Mesothelial cell of epicardium (in vitro differentiated cells): ENCODE measurements at places on chromosomes 4 and X.

DNA sequence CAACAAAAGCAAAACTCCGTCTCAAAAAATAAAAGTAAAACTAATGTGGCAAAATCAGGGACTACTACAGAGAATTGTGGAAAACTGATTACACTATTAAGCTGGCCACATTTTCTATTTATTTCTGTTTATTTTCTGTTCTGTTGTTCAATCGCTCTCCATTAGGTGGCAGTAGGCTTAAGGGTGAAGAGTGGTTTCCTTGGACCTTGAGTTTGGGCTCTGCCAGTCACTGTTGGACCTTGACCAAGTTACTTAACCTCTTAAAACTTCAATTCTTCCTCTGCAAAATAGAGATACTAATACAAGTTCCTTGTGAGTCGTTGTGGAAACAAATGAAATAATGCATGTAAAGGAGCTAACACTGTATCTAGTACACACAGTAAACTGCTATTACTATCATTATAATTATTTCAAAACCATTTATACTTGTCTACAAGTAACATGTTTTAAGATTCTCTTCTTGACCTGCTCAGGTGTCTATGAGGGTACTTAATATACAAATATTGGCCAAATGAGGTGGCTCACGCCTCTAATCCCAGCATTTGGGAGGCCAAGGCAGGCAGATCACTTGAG lies 15.2 kb downstream of the HSD17B11 start:
- no peak for DNase-seq

- no peak for DNase-seq
Measured at GRCh38 chr4:125787707-125788106, 473.0 kb downstream of the FAT4 start.

DNA sequence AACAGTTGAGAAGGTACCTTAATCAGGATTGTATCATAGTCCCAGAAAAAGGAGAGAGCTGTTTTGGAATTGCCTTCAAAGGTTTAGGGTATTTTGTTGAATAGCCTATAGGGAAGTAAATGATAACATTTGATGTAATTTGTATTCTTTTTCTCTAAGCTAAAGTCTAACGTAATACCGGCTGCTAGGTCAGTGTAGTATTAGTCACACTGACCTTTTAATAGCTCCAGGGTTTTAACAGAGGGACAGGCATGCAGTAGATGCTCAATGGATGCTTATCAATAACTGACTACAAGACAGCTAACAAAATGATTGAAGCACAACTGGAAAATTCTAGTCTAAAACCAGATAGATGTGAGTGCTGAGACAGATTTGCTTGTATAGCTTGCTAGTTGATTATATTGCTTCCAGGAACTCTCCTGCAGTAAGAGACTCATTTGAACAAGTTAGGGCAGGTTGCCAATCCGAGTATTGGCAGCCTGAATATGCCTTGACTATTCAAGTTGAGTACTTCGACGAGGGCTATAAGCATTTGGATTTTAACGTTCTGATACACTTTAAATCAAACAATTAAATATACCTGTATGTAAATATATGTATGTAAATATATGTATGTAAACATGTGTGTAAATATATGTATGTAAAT lies 16.5 kb upstream of the PNPLA4 start:
- no peak for DNase-seq

DNA sequence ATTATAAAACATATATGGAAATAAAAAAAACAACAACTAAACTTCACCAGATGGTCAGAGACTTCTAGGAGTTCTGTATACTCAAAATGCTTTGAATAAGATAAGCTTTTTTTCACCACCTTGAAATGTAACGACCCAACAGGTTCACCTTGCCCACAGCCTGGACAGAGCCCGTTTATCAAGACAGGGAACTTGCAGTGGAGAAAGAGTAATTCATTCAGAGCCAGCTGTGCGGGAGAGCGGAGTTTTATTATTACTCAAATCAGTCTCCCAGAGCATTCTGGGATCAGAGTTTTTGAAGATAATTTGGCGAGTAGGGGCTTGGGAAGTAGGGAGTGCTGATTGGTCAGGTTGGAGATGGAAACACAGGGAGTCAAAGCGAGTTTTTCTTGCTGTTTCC lies 38.5 kb downstream of the AGA start:
- no peak for DNase-seq

DNA sequence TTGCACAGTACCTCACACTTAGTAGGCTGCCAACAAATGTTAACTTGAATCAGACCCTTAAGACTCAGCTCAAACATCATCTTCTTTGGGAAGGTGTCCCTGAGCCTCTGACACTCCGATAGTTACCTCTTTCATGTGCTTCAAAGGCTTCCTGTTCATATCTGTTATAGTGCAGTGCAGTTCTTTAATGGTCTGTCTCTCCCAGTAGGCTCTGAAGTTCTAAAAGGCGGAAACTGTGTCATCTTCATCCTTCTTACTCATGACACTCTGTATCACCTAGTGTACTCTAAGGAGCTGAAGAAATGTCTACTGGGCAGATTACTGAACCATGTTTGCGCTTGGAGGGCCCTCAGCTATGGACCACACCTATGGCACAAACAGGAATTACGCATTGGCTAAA lies 2.1 kb upstream of the DIAPH2 start:
- DNase-seq, result no peak

DNA sequence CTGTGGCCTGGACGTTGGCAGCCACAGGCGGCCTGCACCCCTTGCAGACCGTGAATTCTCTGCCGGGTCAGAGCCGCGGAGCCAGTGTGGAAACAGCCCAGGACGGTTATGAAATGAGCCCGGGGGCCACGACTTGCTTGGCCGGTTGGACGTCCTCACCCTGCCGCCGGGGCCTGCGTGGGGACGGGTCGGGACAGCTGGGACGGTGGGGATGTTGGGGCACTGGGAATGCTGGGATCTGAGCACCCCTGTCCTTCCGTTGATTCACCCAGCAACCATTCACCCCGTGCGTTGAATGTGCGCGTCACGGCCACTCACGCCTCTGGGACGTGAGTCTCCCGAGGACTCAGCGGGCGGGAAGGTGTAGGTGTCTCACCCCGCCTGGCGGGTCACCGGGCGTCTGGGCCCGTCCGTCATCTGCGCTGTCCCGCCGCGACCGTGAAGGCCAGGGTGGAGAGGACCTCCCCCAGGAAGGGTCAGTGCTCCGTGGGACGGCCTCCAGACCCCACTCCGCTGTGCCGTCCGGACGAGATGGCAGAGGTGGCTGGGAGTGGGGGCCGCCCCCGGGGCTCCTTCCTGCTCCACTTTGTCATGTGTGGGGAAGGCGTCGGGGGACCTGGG lies 4.5 kb upstream of the PLCXD1 start:
- peak; percentile 23 for DNase-seq

GRCh38 chr4:18398661-18399060 lies 377.1 kb upstream of the LCORL start:
- no peak for DNase-seq

DNA sequence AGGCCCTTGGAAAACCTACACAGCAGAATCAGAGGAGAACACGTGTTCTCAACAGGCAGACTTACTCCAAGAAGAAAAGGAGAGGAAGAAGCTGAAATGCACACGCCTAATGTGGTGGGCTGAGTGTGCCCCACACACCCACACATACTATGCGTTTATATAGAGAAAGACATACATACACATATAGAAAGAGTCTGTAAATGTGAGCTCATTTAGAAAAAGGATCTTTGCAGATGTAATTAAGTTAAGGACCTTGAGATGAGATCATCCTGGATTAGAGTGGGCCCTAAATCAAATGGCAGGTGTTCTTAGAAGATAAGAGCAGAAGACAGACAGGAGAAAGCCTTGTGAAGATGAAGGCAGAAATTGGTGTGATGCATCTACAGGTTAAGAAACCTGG lies 87.2 kb upstream of the KLF3 start:
- DNase-seq, result no peak

DNA sequence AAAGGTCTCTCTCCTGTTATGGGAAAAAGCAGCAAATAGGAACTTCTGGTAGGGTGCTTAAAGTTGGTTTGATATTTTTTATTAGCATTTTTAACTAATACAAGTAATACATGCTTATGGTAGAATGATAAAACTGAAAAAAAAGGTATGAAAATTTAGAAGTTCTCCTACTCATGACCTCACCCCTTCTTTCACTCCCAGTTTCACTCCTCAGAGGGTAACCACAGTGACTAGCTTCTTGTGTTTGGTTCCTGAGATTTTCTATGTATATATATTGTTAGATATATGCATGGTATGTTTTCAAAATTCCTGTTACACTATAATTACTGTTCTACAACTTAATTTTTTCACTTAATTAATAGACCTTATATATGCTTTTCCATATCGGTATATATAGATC lies 66.5 kb downstream of the AR start:
- no peak for DNase-seq

DNA sequence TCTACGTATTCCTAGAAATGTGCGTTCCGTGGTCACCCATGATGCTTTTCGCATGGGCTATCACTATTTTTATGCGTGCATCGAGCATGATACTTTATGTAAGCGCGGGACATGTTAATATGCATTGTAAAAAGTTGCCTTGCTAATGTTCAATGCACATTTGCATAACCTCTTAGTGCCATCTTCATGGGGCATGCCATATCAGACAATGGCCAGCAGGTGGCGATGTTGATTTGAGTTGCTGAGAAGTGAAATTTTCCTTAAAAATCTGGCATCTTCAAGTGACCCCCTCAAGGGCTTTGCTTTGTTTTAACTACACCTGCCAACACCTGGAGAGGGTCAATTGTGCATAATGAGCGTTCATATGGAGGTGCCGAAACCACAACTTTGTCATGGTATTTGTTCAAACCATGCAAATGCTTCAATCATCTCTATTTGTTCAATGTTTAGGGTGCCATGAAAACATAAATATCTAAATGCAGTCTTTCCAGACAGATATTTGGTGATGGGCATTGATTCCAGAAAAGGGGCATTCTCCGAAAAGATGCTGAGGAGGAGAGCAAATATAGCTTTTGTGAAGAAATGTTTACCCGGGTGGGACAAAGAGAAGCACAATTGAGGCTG lies 833.9 kb upstream of the PRKX start:
- no peak for DNase-seq

DNA sequence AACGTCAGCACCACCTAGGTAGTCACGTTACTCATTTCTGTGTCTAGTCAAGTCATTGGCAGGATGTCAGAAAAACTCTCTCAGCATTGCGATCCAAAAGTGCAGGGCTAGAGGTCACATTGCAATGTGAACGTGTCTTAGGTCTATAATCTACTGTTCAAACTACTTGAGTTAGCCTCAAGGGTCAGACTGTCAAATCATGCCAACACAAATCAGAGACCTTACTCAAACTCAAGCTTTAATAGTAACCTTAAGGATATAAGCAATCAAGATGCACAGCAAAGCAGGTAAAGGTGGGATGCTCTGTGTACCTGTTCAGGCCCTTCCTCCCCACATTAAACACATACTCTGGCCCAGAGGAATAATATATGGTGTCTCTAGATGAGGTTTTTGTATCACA lies 114.4 kb upstream of the NOCT start:
- DNase-seq, result no peak

GRCh38 chr4:147778942-147779341 lies 47.1 kb downstream of the ARHGAP10 start:
- no peak for DNase-seq

DNA sequence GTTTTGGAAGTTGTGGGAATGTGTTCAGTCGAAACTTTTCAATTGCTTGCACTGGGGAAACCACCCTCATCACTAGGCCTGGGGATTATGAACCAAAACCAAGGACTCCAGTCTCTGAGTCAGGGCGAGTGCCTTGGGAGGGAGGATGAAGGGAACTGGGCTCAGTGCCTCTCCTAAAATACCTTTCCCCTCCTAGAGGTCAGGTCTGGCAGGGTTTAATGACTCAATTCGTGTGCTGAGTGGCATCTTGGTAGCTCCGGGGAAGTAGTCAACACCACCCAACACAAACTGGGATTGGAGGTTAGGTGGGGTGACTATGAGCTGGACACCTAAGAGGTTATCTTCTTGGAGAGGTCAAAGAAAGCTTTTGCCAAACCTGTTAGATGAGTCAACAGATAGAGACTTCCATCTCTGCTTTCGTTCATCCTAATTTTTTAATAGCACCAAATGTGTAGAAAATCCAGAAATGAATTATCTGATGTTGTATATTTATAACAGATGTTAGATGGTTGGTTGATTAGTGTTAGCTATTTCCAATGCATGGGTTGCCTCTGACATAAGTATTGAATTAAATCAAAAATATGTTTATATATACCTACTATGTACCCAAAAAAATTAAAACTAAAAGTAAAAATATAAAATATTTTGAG lies 202.8 kb downstream of the SHROOM3 start:
- no peak for DNase-seq

GRCh38 chr4:155604718-155605626 lies 61.7 kb upstream of the GUCY1A1 start:
- no peak for DNase-seq

GRCh38 chr4:159173886-159174285 lies 71.0 kb downstream of the RAPGEF2 start:
- no peak for DNase-seq

DNA sequence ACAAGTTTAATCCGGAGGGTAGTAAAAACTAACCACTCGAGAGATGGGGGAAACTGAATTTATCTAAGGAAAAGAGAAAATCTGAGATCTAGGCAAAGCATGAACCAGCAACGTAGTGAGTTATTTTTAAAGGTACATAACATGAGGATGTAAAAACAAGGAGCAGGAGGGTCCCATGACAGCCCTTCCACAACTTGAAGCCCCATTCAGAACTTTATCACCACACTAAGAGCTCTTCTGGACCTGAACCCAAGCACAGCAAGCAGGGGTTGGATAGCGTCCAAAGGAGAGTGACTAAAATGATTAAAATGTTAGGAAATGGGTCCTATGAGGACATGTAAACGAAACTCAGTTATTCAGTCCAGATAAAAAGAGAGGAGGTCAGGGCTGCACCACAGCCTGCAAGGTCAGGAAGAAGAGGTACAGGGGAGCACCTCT lies 16.2 kb downstream of the SH3RF1 start:
- DNase-seq, result no peak

GRCh38 chrX:13248867-13249486 lies 70.9 kb downstream of the ATXN3L start:
- DNase-seq, result no peak

- no peak for DNase-seq
Measured at GRCh38 chr4:105140684-105141490, 5.8 kb upstream of the TET2 start.

DNA sequence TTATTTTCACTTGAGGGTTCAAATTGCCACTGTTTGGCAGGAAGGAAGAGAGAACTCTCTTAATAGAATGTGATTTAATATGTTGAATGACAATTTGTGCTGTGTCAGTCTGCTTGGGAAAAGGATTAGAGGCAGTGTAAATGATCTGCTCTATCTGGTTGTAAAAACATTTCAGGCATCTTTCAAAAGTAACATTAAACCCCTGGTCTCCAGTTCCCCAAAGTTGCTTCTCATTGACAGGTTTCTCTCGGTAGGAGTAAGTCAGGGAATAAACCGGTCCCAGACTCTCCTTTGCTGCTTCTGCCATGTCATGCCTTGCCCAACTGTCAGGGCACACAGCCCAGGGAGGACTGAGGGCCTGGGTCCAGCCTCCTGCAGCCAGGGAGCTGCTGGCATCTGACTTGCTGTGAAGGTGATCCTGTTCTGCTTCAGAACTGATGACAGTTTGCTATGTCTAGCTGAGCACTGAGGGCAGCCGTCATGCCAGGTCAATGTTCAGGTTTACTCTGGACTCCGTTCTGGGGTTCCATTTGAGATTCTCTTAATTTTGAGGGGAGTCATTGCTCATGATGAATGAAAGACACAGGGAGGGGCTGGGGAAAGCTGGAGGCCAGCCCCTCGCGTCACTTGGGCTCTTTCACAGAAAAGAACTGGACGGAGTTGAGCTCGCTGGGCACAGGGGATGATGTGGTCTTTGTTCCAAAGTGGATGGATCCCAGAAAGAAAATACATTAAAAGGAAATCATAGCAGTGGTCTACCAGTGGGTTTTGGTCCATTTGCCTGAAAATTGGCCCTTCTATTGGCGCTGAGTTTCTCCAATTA lies 312.4 kb downstream of the ARHGAP10 start:
- no peak for DNase-seq
